ENCODE measurements at places on chromosomes 7 and 10. TPM values are rescaled to one million over a fixed set of nuclear protein-coding genes. Genes with fewer than 3 reads are reported as not detected.

The RBM20 gene
- 0.37 TPM for total RNA-seq

- H3K4me3 ChIP-seq: no peak overlapping the region
- H3K4me1 ChIP-seq: peaks cover 25% of the 10 kb centered on the region
- DNase-seq: no peak
- H3K27ac ChIP-seq: no peak overlapping the region
- no peaks in the 10 kb centered on the region for H3K27me3 ChIP-seq
Observed at GRCh38 chr7:22979861-22980260, 34.1 kb downstream of the HYCC1 start.

The STEAP2 gene
- total RNA-seq: 17.0 TPM

The ADRB1 gene
- total RNA-seq: 0.35 TPM

- DNase-seq: no peak
- no peak overlapping the region for H3K27ac ChIP-seq
- H3K27me3 ChIP-seq: no peaks in the 10 kb centered on the region
- H3K4me3 ChIP-seq: no peak overlapping the region
- H3K36me3 ChIP-seq: no peaks in the 10 kb centered on the region
Observed at GRCh38 chr10:91513598-91514424, 103.7 kb downstream of the HECTD2 start.

DNA sequence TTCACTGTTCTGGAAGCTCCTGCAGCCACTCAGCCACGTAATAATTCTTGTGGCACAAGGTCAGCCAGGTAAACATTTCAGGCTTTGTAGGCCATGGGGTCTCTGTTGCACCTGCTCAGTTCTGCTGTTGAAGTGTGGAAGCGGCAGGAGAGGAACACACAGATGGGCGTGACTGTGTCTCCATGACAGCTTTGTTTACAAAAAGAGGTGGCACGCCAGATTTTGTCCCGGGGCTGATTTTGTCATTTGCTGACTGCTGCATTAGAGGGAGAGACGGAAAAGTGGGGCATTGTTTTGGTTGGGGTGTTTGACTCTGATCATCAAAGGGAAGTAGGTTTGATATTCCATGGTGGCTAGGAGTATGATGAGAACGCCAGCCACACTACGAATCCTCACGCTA is 103.1 kb downstream of the PRKAG2 start:
- peaks cover 8% of the 10 kb centered on the region for H3K36me3 ChIP-seq
- H3K27me3 ChIP-seq: peaks cover 7% of the 10 kb centered on the region
- H3K4me3 ChIP-seq: no peak overlapping the region

DNA sequence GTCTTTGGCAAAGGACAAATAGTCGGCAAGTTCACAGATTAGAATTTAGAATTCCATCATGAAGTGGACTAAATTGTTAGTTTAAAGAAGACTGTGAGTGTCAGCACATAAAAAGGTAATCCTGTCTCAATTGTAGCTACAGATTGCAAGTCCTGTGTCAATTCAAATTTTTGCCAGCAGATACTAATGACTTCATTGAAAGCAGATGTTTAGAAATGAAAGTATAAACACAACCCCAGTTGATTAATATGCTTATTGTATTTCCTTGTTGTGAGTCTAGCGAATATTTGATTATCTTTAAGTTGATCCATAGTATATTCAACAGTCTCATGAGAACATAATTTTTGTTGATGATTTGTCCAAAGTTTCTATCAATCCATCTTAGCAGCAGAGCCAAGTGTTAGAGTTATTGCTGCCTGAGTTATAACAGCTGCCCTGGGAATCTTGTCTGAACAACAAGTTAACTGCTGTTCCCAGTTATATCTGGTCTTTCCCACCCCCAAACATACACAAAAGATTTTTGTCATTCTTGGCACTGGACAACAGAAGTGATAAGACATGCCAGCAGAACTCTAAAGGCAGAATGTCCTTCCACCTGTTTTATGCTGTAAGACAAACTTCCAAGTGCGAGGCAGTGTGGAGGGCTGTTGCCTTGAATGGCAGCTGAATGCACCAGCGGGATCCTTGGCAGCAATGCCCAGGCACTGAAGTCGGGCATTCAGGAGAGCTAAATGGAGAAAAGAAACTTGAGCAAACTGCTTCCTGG is 21.3 kb upstream of the HERPUD2 start:
- no peaks in the 10 kb centered on the region for H3K27me3 ChIP-seq
- no peak overlapping the region for H3K4me3 ChIP-seq
- H3K4me1 ChIP-seq: 0 out of 2 replicates have a peak, but pooled peaks cover 4% of the 10 kb centered on the region
- no peak overlapping the region for H3K27ac ChIP-seq
- DNase-seq: no peak

The PRXL2A gene
- total RNA-seq: 56.5 TPM

The MMP21 gene
- not detected for total RNA-seq

The SPDYE6 gene
- total RNA-seq: not detected

The DOCK4 gene
- 13.3 TPM for total RNA-seq

The AMZ1 gene
- 1.4 TPM for total RNA-seq

DNA sequence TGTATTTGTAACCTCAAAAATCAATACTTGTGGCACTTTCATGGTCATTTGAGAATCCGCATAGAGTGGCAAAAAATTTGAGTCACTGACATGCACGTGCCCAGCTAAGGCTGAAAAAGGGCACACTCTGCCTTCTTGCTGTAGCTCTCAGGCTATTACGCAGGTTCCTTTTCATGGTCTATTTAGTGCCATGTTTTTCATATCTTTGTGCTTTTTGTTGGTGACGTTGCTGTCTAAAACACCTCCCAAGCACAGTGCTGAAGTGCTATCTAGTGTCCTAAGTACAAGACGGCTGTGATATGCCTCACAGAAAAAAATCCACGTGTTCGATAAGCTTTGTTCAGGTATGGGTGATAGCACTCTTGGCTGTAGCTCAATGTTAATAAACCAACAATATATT is 50.9 kb downstream of the CREB3L2 start:
- H3K27ac ChIP-seq: no peak overlapping the region
- no peak for DNase-seq
- no peaks in the 10 kb centered on the region for H3K36me3 ChIP-seq
- H3K4me1 ChIP-seq: peaks cover 66% of the 10 kb centered on the region
- H3K27me3 ChIP-seq: no peaks in the 10 kb centered on the region

- H3K36me3 ChIP-seq: no peaks in the 10 kb centered on the region
- no peak overlapping the region for H3K4me3 ChIP-seq
- H3K4me1 ChIP-seq: peaks cover 7% of the 10 kb centered on the region
- peak; percentile 79 for DNase-seq
- no peaks in the 10 kb centered on the region for H3K27me3 ChIP-seq
- H3K27ac ChIP-seq: peak overlapping the region; percentile 49
Observed at GRCh38 chr7:4845740-4846142, 16.1 kb downstream of the PAPOLB start.

The PAPOLB gene
- total RNA-seq: 0.27 TPM

GRCh38 chr10:7403620-7404019 is 7.2 kb downstream of the SFMBT2 start:
- H3K27me3 ChIP-seq: peaks cover 24% of the 10 kb centered on the region
- peaks cover 43% of the 10 kb centered on the region for H3K4me1 ChIP-seq
- no peak overlapping the region for H3K27ac ChIP-seq
- no peak for DNase-seq
- no peak overlapping the region for H3K4me3 ChIP-seq

- H3K4me3 ChIP-seq: no peak overlapping the region
- no peak for DNase-seq
- H3K36me3 ChIP-seq: peaks cover 7% of the 10 kb centered on the region
- peaks cover 26% of the 10 kb centered on the region for H3K4me1 ChIP-seq
Observed at GRCh38 chr10:105725007-105725406, 1083.9 kb downstream of the SORCS3 start.

DNA sequence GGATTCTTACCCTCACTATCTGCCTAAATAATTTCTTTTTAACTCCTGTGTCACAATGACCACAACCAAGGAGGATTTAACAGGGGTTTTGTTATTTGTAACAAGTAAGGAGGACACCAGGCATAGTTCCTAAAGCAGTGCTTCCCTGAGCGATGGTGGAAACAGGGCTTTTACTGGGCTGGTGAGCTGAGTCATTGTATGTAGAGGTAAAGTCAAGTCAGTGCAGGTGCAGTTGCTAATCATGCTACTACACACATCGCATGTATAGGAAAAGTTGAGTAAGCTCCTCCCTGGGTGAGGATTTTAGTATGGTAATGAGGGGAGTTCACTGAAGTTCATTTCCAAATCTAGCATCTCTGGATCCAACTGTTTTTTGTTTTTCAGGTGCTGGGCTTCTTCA is 22.9 kb upstream of the ABCA13 start:
- DNase-seq: no peak
- no peaks in the 10 kb centered on the region for H3K27me3 ChIP-seq
- H3K27ac ChIP-seq: no peak overlapping the region
- H3K4me3 ChIP-seq: no peak overlapping the region
- H3K36me3 ChIP-seq: peaks cover 21% of the 10 kb centered on the region

The C10orf90 gene
- 0.85 TPM for total RNA-seq

The NME8 gene
- 1.5 TPM for total RNA-seq
